ENCODE measurements at places on chromosomes 6 and 20.
A peak's percentile ranks its signal among the peaks of the same experiment; 100 is the strongest.

- DNase-seq, result no peak
Observed at GRCh38 chr6:115901896-115902295, 158.8 kb downstream of the FRK start.

- DNase-seq, result no peak
Observed at GRCh38 chr6:168169624-168170023, 90.6 kb upstream of the FRMD1 start.

DNA sequence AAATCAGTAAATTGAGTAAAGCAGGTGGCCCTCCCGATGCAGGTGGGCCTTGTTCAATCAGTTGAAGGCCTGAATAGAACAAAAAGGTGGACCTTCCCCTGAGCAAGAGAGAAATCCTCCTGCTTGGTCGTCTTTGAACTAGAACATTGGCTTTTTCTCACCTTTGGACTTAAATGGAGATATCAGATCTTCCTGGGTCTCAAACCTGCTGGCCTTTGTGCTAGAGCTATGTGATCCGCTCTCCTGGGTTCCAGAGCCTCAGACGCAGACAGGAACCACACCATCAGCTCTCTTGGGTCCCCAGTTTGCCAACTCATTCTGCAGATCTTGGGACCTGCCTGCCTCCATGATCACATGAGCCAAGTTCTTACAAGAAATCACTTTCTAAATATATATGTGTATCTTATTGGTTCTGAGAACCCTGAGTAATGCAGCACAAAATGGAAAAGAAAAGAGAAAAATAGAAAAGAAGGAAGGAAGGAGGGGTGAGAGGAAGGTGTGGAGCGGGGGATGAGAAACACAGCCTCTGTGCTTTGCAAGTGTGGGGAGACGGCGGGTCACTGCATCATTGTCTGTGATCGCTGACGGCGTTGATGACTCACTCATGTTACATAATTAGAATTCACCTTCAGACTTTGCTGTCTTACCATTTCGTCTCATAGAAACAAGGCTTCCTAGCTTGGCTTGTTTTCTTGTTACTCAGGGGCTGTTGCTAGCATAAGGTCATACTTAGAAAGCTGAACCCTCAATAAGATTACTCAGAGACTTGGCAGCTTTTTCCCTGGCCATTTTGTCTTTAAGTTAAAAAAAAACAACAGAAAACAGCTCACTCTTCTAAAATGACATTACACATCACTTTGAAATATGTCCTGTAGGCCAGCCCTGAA, 85.7 kb upstream of the NEDD9 start:
- peak; percentile 56 for DNase-seq

GRCh38 chr6:21494505-21494904, 99.0 kb upstream of the SOX4 start:
- DNase-seq, result no peak

DNA sequence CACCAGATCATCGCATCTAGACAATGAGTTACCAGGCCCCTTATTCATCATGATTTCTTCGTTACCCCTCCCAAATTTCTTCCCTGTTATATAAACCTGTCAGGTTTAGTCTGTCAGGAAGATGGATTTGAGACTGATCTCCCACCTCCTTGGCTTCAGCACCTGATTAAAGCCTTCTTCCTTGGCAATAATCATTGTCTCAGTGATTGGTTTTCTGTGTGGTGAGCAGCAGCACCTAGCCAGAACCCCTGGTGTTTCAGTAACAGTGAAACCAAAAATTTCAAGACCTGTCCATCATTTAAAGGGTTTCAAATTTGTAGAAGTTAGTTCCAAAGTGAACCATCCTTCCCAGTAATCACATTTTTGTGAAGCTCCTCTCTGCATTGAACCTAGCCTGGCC, 209.8 kb upstream of the GJE1 start:
- DNase-seq, result no peak

DNA sequence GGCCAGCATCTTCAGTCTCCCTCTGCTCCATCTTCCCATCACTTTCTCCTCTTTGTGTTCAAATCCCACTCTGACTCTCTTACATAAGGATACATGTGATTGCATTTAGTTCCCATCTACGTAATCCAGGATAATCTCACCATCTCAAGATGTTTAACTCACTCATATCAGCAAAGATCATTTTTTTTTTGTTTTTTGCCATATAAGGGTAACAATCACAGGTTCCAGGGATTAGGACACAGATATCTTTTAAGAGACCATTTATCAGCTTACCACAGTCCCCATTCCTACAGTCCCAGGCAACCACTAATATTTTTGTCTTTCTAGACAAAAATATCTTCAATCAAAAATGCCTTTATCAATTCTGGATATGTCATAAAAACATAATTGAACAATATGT, 3.2 kb upstream of the TREML2 start:
- no peak for DNase-seq

DNA sequence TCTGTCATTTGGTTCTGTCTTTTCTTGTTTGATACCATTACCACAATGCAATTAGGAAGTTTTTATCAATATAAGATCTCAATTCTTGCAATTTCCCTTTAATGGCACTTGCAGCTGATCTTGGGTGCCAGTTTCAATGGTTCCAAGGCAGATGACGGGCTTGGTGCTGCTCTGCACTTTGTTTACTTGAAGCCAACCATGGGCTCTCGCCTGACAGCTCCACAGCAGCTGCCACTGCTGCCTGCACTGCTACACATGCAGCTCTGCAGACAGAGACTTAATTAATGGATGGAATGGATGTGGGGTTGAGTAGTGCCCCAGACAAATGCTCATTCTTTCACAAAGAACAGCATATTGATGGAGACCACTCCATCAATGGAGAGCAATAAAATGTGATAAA, 1024.3 kb upstream of the EPHA7 start:
- DNase-seq, result no peak

- no peak for DNase-seq
Observed at GRCh38 chr6:141874930-141875602, 257.7 kb upstream of the GJE1 start.

- no peak for DNase-seq
Observed at GRCh38 chr6:137160763-137161162, 12.7 kb downstream of the IL22RA2 start.

GRCh38 chr6:101770116-101770515, 376.6 kb downstream of the GRIK2 start:
- DNase-seq, result no peak

- DNase-seq, result no peak
Observed at GRCh38 chr20:15902493-15902892, 670.8 kb downstream of the KIF16B start.

- DNase-seq, result no peak
Observed at GRCh38 chr6:16928387-16928786, 167.1 kb upstream of the ATXN1 start.

- no peak for DNase-seq
Observed at GRCh38 chr6:112150363-112150762, 63.0 kb downstream of the FAM229B start.

GRCh38 chr6:130381459-130382380, 15.9 kb downstream of the TMEM200A start:
- no peak for DNase-seq

GRCh38 chr20:22387452-22387851, 196.9 kb downstream of the FOXA2 start:
- no peak for DNase-seq

GRCh38 chr6:41975276-41975675, 33.7 kb upstream of the CCND3 start:
- no peak for DNase-seq

DNA sequence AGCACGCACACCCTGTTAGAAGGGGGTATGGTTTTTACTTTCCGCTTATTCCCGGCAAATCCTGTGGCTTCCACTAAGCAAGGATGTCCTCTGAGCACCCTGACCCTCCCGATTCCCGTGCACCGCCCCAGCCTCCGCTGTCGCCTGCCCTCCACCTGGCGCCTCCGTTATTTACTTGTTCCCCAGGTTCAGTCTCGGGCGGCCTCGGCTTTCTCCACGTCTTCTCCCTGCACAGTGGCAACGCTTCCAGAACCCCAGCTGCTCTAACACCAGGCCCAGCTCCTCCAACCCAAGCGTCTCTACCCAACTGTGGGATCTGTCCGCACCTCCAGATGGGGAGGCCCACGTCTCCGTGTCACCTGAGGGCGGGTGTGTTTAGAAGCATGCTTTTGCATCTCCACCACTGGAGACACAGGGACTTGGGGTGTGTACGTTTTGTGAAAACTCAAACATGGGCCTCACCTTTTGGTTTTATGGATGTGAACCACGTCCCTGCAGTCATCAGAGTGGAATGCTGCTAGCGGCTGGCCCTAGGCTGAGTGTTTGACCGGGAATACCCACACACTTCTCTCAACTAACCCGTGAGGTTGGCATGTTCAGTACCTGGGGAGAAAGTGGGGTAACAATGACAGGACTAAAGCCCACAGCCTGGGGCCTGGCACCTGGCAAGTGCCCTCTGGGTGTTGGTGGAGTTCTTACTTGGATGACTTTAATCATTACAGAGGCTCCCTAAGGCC, 79.9 kb downstream of the THBS2 start:
- no peak for DNase-seq

DNA sequence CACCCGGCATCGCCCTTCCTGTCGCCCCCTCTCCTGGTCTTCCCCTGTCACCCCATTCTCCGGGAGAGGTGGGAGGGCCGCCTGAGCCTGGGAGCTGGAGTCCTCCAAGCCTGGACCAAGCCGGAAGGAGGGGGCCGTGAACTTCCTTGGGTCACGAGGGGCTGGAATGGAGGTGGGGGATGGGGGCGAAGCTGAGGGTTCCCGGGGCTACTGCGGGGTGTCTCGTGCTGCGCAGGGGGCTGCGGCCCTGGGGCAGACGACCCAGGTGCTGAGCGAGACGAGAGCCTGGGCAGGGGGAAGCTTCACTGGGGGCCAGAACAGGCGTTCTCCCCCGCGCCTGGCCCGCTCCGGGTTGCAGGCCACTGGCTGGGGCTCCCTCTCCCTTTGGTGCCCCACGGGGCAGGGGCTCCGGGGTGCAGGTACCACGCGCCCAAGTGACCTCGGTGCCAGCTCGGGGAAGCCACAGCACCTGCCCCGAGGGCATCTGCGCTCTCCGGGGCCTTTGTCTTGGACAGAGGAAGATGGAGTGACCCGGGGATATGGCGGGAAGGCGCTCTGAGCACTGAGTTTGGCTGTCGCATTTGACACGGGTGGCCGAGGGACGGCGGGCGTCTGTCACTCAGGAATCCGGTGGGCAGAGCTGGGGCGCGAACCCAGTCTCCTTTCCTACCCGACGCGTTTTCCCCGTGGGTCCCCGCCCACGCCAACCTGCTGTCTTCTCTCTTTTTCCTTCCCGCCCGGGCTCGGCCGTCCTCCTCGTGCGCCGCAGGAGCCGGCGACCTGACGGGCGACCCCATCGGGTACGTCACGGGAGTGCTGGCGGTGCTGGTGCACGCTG, 1.2 kb downstream of the SLC35D3 start:
- DNase-seq, result peak; percentile 11

DNA sequence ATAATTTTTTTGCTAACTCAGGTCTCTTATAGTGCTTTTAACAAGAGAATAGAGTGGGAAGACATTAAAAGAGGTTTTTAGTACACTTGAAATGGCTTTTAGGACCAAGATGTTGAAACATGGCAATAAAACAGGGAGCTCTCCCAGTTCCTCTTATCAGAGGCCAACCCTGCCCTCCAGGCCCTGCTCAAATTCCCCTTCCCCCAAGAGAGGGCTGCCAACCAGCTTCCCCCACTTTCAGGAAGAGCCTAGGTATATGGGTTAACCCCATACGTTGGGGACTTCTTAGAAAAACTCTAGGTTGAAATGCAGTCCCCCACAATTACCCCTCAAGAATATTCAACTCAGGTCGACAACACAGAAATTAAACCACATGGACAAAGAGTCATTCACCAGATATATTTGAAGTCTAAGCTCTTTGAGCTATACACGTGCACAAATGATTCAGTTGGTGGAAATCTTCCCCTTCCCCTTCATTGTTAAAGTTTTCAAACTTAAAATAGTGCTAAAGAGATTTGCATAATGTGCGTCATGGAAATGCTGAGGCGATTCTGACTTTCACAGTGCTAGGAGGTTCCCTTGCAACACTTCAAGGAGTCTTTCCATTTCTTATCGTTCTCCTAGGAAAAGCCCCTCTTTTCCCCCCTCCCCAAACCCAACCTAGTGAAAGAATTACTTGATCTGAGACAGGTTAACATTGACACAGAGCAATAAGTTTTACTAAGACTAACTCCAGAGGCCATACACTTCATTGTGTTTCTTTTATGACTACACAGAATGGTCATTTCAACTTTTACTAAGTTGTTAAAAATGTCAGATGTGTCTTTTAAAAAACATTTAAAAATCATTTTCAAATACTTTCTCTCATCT, 49.8 kb upstream of the ENPP5 start:
- DNase-seq, result peak; percentile 35

DNA sequence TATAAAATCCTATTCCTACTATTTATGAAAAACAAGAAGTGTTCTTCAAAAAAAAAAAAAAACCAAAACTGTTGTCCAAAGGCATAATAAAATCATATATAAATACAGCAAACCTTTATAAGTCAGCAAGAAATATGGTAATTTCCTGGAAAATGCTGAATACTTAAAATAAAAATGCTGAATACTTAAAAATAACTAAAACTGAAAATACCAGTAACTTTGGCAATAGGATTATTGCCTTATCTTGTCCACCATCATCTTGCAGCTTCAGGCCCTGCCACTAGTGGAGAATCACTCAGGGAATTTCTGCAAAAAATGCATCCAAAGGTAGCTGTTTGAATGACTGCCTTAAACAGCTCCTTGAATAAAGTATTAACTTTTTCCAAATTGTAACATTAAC, 24.5 kb downstream of the CCNC start:
- DNase-seq, result no peak

DNA sequence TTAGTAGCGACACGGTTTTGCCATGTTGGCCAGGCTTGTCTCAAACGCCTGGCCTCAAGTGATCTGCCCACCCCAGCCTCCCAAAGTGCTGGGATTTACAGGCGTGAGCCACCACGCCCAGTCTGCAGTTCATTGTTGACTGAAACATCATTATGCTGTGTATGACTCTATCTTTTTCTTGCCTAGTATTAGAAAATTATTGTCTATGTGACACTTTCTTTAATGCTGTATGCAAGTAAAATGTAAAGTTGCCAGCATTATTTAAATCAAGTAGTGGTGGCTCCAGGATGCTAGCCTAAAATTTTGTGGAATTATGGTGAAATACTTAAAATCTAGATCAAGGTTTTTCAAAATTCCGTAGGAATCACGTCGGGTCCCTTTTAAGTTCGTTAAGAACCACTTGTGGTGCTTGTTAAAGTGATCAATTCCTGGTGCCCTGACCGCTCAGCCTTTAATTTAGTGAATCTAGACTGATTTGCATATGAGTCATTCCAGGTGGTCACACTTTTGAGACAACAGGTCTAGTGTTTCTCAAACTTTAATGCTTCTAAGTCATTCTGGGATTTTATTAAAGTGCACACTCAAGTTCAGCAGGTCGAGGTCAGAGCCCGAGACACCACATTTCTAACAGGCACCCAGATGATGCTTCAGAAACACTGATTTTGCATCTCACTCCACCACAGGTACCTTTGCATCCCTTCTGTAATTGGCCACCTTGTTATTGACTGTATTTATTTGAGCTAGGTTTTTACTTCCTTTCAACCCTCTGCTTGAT, 132.6 kb upstream of the MTHFD1L start:
- no peak for DNase-seq

Measured in stimulated activated naive CD8-positive, alpha-beta T cell treated with anti-CD3 and anti-CD28 coated beads, Interleukin-15, amount 100 ng/mL, for 72 hours (primary cell).